Osteoblast (primary cell): ENCODE measurements at places on chromosomes 2 and 18. TPM values are rescaled to one million over a fixed set of nuclear protein-coding genes. Genes with fewer than 3 reads are reported as not detected.

- H3K27me3 ChIP-seq: no peaks in the 10 kb centered on the region
- H3K4me3 ChIP-seq: no peak overlapping the region
- no peak for DNase-seq
- H3K4me1 ChIP-seq: peaks cover 23% of the 10 kb centered on the region
Measured at GRCh38 chr2:191845876-191846514, 893 bp downstream of the CAVIN2 start.

DNA sequence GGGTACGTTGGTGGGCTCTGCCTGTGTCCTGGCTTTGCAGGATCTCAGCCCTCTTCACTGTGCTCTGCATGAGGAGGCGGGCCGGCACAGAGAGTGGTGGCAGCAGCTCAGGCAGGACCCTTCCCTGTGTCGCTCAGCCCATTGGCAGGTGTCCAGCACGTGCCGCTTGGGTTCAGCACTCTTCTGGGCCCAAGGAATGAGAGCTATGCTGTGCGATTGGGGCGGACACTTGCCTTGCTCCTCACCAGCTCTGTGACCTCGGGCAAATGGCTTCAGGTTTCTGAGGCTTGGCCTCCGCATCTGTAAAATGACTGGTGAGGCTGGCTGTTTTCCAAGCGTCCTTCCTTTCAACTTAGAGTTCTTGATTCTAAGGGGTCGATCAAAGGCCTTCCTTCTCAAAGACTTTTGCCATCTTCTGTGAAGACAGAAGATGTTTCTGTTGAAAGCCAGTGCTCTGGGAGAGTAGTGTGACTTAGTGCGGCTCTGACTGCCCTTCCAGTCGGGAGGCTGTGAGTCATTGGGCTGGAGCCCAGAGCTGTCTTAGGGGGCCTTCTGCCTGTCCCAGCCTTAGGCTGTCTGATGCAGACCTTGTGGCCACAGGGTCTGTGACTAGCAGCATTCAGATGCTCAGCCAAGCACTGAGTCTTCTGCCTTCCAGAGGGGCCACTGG lies 35.6 kb downstream of the GLI2 start:
- peak overlapping the region; percentile 43 for H3K4me3 ChIP-seq
- H3K36me3 ChIP-seq: no peaks in the 10 kb centered on the region
- no peaks in the 10 kb centered on the region for H3K27me3 ChIP-seq
- peak overlapping the region; percentile 95 for H3K27ac ChIP-seq
- DNase-seq: peak; percentile 99
- H3K4me1 ChIP-seq: peaks cover 42% of the 10 kb centered on the region

DNA sequence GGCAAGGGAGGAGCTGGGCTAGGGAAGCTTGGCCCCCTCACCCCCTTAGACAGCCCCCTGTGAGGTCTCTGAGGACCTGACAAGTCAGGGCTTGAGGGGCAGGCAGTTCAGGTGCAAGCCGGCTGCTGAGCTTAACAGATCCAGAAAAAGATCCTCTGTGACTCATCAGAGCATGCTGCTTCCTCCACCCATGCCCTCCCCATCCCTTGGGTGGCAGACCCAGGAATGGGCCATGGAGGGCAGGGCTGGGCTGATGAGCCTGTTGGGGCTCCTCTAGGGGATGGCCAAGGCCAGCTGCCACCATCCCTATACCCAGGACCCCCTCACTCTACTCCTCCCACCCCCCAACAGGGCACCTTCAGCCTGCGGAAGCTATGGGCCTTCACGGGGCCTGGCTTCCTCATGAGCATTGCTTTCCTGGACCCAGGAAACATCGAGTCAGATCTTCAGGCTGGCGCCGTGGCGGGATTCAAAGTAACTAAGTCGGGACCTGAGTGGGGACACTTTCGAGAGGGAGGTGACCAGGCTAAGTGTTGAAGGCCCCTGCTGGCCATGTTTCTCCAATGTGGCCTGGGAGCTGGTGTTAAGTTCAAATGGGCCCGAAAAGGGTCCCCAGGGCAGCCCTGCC lies 1.9 kb downstream of the SLC11A1 start:
- H3K4me3 ChIP-seq: no peak overlapping the region
- H3K27me3 ChIP-seq: peaks cover 10% of the 10 kb centered on the region
- no peaks in the 10 kb centered on the region for H3K36me3 ChIP-seq
- DNase-seq: peak; percentile 84

- no peak for DNase-seq
- H3K27ac ChIP-seq: no peak overlapping the region
- no peak overlapping the region for H3K4me3 ChIP-seq
- no peaks in the 10 kb centered on the region for H3K36me3 ChIP-seq
- no peaks in the 10 kb centered on the region for H3K27me3 ChIP-seq
- no peaks in the 10 kb centered on the region for H3K4me1 ChIP-seq
Measured at GRCh38 chr18:9468998-9469397, 6.3 kb upstream of the RALBP1 start.

The FBLN7 gene
- 5.3 and 5.8 TPM in 2 replicates for total RNA-seq

- no peak overlapping the region for H3K4me3 ChIP-seq
- DNase-seq: no peak
- no peak overlapping the region for H3K27ac ChIP-seq
- peaks cover 30% of the 10 kb centered on the region for H3K4me1 ChIP-seq
Measured at GRCh38 chr2:160328811-160329527, 128.9 kb upstream of the ITGB6 start.

GRCh38 chr18:74139888-74140287 lies 7.7 kb downstream of the FBXO15 start:
- H3K4me3 ChIP-seq: no peak overlapping the region
- no peaks in the 10 kb centered on the region for H3K27me3 ChIP-seq
- DNase-seq: peak; percentile 90
- H3K27ac ChIP-seq: peak overlapping the region; percentile 76

- no peaks in the 10 kb centered on the region for H3K36me3 ChIP-seq
- peak overlapping the region; percentile 81 for H3K27ac ChIP-seq
- peak; percentile 83 for DNase-seq
- H3K4me3 ChIP-seq: no peak overlapping the region
- peaks cover 31% of the 10 kb centered on the region for H3K4me1 ChIP-seq
Measured at GRCh38 chr2:215664847-215665525, 229.1 kb upstream of the FN1 start.

GRCh38 chr2:192410319-192410718 lies 215.6 kb upstream of the TMEFF2 start:
- H3K4me1 ChIP-seq: no peaks in the 10 kb centered on the region
- no peak overlapping the region for H3K27ac ChIP-seq
- H3K36me3 ChIP-seq: no peaks in the 10 kb centered on the region
- DNase-seq: no peak

The TMEM17 gene
- total RNA-seq: 2.9 and 3.3 TPM in 2 replicates

GRCh38 chr2:119760237-119760955 lies 674 bp downstream of the PTPN4 start:
- no peak for DNase-seq
- no peaks in the 10 kb centered on the region for H3K36me3 ChIP-seq
- H3K27me3 ChIP-seq: no peaks in the 10 kb centered on the region
- H3K27ac ChIP-seq: peak overlapping the region; percentile 55
- H3K4me3 ChIP-seq: peak overlapping the region; percentile 90

The NEDD4L gene
- 20.3 and 30.0 TPM in 2 replicates for total RNA-seq

DNA sequence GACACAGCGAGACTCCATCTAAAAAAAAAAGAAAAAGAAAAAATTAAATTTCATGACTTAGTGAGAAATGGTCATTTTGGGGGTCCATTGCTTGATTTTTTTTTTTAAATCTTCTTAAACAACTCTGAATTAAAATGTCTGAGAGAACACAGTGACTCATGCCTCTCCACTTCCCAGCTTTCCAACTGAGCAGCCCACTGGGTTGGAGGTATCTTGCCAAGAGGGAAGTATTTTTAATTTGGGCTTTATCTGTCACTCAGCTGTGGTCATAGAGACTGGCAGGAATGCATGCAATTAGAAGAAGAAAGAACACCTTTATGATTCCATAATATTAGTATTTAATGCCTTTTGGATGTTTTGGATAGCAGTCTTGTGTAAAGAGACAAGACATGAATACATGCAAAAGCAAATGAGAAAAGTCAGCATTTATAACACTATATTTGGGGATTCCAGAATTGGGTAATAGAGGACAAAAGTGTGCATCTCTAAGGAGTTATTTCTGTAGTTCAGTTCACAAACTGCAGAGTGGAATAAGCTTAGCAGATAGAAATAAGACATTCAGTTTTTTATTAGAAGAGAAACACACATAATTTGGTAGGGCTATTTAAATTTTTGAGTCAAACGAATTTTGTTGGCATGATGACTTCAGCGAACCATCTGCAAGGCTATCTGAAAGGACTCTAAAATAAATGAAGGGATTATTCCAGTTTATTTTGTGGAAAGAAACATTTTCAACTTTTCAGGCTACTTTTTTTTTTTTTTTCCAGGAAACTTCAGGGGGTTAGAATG lies 254.8 kb downstream of the TGIF1 start:
- H3K36me3 ChIP-seq: no peaks in the 10 kb centered on the region
- H3K4me3 ChIP-seq: no peak overlapping the region
- peaks cover 3% of the 10 kb centered on the region for H3K4me1 ChIP-seq
- DNase-seq: no peak
- peaks cover 21% of the 10 kb centered on the region for H3K27me3 ChIP-seq

DNA sequence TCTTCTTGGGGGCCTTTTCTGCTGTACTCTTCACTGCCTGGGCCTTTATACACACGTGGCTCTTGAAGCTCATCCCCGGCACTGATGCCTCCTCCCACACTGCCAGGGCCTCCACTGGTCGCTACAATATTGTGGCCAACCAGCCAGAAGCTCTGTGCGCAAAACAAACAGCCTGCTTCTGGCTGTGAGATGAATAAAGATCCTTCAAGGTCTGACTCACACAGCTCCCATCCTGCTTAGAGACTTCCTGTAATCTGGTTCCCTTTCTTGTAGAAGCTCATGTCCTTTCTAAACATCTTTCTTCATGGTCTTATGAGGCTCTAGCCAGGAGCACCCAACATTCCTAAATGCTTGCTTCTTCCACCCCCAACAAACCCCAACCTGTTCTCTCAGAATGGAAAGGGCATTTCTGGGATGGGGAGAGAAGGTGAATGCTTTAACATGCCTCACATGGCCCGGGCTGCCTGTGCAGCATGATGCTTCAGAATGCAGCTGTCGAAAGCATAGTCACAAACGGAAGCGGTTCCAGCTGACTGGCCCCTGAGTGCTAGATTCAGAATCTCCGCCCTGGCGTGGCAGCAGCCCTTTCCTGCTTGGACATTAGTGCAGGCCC lies 24.6 kb downstream of the NRP2 start:
- peaks cover 71% of the 10 kb centered on the region for H3K4me1 ChIP-seq
- H3K27me3 ChIP-seq: no peaks in the 10 kb centered on the region
- peaks cover 22% of the 10 kb centered on the region for H3K36me3 ChIP-seq
- peak overlapping the region; percentile 98 for H3K27ac ChIP-seq

The COL6A3 gene
- total RNA-seq: 4,017 and 4,247 TPM in 2 replicates

The PAX3 gene
- total RNA-seq: under 0.01 TPM in 1 of 2 replicates, not detected in the other

DNA sequence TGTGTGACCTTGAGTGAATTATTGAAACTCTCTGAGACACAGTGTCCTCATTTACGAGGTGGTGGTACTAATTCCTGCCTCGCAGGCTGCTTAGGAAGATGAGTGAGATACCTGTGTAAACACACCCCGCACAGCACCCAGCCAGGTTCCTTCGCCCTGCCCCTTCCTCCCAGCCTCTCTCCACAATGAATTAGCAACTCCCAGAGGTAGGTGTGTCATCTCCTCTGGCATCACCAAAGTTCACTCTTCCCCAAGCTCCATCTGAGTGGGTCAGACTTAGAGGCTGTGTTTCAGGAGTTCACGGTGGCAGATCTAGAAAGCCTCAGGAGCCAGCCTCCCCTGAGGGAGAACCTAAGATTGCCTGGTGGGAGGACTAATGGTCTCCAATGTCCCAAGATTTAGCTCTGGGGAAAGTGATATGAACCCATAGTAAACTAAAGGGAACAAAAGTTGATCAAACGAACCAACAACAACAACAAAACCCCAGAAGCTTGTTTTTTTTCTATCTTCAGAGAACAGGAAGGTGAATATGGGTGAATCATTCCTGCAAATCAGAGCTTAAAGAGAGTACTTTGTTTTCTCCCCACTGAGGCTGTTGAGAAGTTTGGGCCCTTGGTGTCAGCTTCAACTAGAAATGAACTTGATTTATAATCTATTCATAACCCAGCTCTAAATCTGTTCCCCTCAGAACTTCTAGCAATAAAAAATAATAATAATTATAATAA lies 44.4 kb upstream of the NRP2 start:
- no peaks in the 10 kb centered on the region for H3K36me3 ChIP-seq
- H3K4me1 ChIP-seq: peaks cover 3% of the 10 kb centered on the region
- DNase-seq: no peak
- no peak overlapping the region for H3K27ac ChIP-seq

GRCh38 chr2:226334981-226335720 lies 464.5 kb downstream of the IRS1 start:
- DNase-seq: no peak
- H3K27ac ChIP-seq: peak overlapping the region; percentile 36
- H3K27me3 ChIP-seq: no peaks in the 10 kb centered on the region
- no peaks in the 10 kb centered on the region for H3K36me3 ChIP-seq
- H3K4me1 ChIP-seq: peaks cover 9% of the 10 kb centered on the region
- no peak overlapping the region for H3K4me3 ChIP-seq

GRCh38 chr2:73268830-73269685 lies 15.2 kb downstream of the FBXO41 start:
- H3K27me3 ChIP-seq: peaks cover 42% of the 10 kb centered on the region
- H3K4me1 ChIP-seq: no peaks in the 10 kb centered on the region
- peak; percentile 95 for DNase-seq
- H3K36me3 ChIP-seq: no peaks in the 10 kb centered on the region
- H3K27ac ChIP-seq: no peak overlapping the region

GRCh38 chr2:69734035-69734611 lies 7.8 kb upstream of the ANXA4 start:
- H3K27me3 ChIP-seq: no peaks in the 10 kb centered on the region
- H3K4me1 ChIP-seq: no peaks in the 10 kb centered on the region
- DNase-seq: no peak
- H3K4me3 ChIP-seq: no peak overlapping the region
- H3K36me3 ChIP-seq: no peaks in the 10 kb centered on the region
- no peak overlapping the region for H3K27ac ChIP-seq

DNA sequence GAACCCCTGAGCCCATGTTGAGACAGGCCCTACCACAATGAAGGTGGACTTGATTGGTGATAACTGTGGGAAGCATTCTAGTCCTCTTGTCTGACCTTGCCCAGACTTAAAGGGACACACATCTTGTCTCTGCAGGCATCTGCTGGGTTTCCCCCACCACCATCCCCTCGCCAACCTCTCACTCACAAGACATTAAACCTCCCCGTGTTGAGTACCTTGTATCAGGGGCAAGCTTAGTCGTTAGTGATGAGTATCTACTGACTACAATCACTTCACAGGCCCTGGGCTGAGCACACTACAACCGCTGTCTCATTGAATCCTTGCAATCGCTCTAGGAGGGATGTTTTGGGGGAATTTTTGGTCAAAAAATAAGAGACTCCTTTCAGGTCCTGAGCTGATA lies 86.0 kb downstream of the ICOS start:
- DNase-seq: no peak
- H3K36me3 ChIP-seq: no peaks in the 10 kb centered on the region
- no peak overlapping the region for H3K27ac ChIP-seq
- peaks cover 4% of the 10 kb centered on the region for H3K4me1 ChIP-seq
- peaks cover 13% of the 10 kb centered on the region for H3K27me3 ChIP-seq

DNA sequence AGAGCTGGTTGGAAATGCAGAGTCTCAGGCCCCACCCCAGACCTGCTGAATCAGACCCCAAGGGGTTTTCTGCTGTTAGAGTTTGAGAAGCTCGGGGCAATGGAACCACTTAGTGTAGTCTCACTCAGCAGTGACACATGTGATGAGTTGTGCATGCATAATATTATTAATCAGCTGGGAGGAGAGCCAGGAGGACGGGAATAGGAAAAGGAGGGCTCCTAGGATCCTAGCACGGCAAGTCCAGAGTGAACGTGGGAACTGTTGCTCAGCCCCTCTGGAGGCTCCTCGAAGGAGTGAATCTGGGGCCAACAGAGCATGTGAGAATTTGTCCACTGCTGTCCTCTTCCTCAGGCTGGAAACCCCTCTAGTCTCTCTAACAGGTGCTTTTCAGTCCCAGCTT lies 87.1 kb downstream of the HS1BP3 start:
- H3K4me1 ChIP-seq: peaks cover 30% of the 10 kb centered on the region
- H3K36me3 ChIP-seq: no peaks in the 10 kb centered on the region
- peak overlapping the region; percentile 50 for H3K27ac ChIP-seq
- peak; percentile 98 for DNase-seq
